ENCODE measurements at places on chromosomes 4 and X.
A peak's percentile ranks its signal among the peaks of the same experiment; 100 is the strongest.

DNA sequence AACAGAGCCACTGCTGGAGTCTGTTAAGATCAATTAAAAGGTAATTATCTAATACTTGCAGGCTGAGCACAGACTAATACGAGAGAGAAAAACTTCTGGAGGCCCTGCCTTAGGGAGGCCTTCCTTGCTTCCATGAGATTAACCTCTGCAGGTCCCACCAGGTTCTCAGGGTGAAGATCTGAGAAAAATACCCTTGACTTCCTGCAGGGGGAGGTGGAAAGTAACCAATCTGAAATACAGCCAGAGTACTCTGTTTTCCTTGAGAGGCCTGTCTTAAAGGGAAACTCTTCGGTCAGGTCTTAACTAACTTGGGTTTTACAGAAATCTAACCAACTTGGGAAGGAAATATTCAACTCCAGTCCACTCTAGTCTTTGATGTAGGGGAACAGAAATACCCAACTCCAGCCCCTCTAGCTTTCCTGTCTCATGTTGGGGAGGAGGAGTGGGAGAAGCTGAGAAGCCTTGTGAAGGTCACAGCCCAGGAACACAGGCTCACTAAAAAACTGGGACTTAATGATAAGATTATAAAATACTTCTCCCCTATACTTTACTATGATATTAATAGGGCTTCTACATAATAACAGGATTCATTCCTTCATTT lies 77.1 kb downstream of the TBCK start:
- DNase-seq = no peak

DNA sequence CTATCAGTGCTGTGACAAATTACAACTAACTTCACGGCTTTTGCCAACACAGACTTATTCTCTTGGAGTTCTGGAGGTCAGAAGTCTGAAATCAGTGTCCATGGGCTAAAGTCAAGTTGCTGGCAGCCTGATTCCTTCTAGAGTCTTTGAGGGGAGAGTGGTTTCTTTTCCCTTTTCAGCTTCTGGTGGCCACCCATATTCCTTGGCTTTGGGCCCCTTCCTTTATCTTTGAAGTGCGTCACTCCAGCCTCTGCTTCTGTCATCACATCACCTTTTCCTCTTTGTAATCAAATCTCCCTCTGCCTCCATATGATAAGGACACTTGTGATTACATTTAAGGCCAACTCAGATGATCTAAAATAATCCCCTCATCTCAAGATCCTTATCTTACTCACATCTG lies 9.0 kb downstream of the FAM114A1 start:
- DNase-seq = no peak

DNA sequence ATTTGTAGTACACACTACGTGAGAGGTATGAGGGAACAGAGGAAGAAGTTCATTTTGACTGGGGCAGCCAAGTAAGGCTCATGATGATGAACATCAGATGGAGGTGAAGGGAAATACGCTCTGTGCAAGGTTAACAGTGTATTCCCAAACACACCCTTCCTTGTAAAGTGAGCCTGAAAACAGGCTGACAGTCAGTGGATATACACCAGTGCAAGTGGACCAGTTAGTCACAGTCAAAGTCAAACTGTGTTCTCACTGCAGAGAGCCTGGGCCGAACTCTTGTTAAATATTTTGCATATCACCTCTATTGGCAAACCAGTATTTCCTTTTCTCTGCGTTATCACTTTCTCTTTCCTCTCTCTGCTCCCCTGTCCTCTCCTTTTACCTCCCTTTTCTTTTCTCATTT lies 23.4 kb upstream of the RHOH start:
- no peak for DNase-seq

DNA sequence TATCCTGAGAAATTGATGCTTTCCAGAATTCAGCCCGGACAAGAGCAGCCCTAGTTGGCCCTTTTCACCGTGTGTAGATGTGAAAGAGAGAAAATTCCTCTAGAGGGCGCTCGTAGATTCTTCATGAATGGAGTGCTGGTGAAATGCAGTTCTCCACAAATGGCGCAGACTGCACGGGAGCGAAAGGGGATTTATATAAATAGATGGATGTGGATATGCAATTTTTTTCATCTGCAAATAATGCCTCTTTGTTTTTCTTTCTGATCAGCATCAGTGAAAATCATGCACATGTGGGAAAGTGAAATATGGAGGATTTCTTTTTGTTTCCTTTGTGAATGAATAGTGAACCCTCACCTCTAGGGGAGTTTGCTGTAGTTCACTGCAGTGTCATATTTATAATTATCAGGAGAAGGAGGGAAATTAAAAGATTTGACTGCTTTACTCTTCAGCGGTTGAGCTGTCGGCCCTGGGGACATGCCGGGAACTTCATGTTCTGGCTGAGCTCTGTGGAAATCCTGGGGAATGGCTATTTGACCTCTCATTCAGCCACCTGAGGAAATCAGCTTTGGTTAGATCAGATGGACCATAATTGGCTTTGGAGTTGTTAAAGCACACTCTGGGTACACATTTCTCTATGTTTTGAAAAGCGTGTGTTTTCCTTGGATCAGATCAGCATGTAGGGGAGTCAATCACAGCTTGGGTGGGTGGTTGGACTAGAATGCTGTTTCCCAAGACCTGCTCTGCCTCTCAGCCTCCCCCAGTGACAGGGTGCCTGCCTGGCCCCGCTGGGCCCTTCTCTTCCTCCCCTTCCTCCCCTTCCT lies 115.0 kb upstream of the SHISA3 start:
- no peak for DNase-seq

- no peak for DNase-seq
Observed at GRCh38 chr4:36039026-36039425, 205.3 kb downstream of the ARAP2 start.

DNA sequence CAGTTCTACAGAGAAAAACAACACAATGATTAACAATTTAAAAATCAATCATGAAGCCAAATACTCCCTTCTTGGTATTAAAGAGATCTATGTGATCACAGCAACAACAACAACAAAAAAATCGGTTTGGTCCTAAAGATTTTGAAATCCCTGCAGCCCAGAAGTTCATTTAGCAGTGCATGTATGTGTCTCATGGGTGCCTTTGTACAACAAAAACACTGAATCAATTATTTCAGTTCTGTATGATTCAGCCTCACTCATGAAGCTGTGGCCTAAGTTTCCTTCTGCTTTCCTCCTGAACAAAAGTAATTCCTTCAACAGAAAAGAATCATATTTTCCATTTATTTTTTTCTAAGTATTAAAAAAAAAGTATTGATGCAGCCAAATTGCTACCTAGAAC lies 393.4 kb upstream of the NDST3 start:
- DNase-seq = no peak

DNA sequence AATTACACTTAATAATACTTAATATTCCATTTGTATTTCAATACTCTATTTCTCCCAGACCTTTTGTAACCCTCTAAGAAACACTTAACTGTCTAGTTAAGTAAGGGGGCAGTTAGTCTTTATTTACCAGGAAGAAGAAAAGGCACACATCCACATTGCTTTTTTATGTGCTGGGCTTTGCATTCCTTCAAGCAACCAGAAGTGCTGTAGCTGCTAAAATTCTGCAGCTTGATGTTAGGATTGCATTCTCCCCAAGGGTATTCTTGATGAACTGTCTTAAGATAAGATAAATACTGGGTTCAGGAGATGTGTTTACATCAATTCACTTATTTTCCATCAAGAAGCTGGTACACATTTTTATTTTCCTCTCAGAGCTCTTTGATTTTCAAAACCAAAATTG lies 24.0 kb downstream of the ASIC5 start:
- no peak for DNase-seq

DNA sequence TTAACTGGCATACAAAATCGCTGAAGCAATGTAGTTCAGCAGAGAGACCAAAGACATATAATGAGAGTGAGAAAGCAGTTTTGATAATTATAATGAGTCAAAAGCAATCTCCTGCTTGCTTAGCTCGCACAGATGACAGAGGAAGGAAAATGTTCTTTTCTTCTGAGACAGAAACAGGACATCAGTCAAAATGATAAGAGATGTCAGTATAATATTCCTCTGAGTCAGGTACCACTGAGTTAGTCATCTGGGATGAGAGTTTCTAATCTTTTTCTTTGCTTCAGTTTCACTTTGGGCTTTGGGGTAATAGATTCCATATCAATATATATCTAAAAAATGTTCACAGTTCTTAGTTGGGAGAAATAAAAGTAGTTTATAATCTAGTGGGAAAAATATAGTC lies 387.2 kb downstream of the PCDH7 start:
- DNase-seq = no peak

GRCh38 chr4:92968556-92968955 lies 664.8 kb downstream of the GRID2 start:
- no peak for DNase-seq

GRCh38 chr4:41209901-41210300 lies 4.4 kb downstream of the APBB2 start:
- no peak for DNase-seq

- no peak for DNase-seq
Observed at GRCh38 chrX:106780264-106780663, 22.2 kb upstream of the TBC1D8B start.

GRCh38 chrX:111728096-111728495 lies 47.1 kb downstream of the ALG13 start:
- no peak for DNase-seq

DNA sequence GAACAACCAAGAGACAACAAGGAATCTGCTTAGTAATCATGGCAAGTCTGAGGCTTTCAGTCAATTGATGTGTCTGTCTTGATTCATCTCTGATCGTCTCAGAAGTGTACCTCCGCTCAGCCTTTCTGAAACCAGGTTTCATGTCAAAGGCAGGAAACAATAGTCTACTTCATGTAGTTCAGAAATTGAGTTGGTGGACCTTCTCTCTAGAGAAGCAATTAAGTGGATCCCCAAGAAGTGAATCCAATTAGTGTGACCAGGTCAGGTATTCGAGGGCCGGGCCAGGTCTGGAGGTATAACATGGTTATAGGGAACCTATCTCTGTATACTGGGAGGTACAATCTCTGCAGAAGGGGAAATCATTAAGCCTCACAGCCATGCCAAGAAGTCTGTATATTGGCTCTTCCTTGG lies 32.0 kb downstream of the DAPP1 start:
- no peak for DNase-seq

DNA sequence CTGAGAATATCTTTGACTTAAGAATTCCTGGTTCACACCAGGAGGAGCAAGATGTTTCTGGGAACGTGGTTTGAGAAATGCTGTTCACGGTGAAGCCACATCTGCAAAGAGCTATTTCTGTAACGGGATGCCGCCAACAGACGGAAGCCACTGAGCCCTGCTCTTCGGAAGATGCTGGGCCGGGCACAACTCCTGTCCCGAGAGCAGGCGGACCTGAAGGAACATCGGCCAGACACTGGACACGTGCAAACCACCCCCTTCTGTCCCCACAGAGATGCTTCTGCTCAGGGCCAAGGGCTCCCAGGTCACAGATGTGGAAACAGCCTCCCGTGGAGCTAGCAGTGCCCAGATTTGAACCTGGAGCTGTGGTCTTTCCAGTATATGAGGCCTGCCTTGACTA lies 24.3 kb downstream of the HMX1 start:
- no peak for DNase-seq

- no peak for DNase-seq
Observed at GRCh38 chrX:55129361-55129760, 40.5 kb downstream of the PAGE2 start.

- no peak for DNase-seq
Observed at GRCh38 chr4:145957302-145957701, 18.7 kb upstream of the ZNF827 start.

DNA sequence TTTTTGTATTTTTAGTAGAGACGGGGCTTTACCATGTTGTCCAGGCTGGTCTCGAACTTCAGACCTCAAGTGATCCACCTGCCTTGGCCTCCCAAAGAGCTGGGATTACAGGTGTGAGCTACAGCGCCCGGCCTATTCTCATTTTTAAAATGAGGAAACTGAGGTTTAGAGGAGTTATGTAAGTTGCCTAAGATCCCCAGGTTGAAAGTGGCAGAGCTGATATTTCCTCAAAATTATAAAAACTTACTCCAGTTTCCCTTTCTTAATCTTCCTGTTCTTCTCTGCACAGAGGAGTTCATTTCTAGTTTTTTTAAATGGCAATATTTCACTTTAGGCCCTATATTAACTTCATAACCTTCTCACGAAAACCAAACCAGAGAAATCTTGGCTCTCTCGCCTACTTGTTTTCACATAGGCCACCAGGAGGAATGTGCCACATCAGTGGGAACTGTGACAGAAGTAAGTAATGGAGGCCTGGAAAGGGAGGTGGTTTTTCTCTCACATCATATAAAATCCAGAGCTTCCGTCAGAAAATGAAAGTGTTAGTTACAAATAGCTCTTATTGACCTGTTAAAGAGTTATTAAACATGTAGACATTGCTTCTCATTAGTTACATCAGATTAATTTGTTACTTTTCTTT lies 16.1 kb upstream of the RS1 start:
- DNase-seq = no peak

- no peak for DNase-seq
Observed at GRCh38 chrX:134803551-134804183, 145.4 kb upstream of the PLAC1 start.

GRCh38 chr4:110798687-110799086 lies 175.8 kb upstream of the PITX2 start:
- DNase-seq = no peak

DNA sequence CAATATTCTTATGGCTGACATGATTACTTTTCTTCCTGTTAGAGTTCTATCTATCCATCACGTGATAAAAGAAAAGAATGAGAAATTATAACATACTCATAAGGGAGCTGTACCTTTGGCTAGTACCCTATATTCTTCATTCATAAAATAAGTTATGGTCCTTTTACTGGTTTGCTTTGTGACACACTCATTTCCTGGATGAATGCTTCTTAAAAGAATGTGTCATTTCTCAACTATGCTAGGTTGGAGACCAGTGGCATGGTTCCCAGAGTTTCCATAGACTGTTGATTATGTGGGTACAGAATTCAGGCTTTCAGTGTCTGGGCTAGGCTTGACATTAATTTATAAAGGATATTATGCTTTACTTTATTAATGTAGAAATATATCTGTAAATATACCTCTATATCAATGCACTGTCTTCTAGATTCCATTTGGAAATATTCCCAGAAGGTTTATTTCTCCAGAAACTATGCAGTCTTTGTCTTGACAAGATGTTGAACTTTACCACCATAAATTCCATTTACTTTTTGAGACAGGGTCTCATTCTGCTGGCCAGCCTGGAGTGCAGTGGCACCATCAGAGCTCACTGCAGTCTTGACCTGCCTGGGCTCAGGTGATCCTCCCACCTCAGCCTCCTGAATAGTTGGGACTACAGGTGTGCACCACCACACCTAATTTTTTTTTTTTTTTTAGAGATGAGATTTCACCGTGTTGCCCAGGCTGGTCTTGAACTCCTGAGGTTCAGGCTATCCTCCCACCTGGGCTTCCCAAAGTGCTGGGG lies 23.8 kb downstream of the NUDT6 start:
- peak; percentile 3 for DNase-seq

GRCh38 chr4:6393544-6394475 lies 78.6 kb downstream of the PPP2R2C start:
- DNase-seq = peak; percentile 1

DNA sequence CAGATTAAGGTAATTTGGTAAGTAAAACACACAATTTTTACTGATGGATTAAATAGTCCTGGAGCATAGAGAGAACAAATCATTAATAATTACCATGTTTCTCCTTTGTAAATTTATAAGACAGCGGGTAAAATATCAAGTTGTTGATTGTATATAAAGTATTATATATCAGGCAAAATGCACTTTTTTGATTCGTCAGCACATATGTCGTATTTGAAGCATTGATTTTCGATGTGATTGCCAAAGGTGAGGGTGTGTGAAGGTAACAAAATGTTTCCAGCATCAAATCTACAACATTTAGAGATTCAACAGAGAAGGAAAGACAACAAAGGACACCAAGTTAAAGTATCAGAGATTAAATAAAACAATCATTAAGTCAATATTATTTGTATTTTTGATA lies 1437.8 kb upstream of the ADGRL3 start:
- DNase-seq = no peak

Data from mucosa of descending colon (tissue), 3 donors.